ENCODE measurements at places on chromosomes 7 and 10. TPM values are rescaled to one million over a fixed set of nuclear protein-coding genes. Genes with fewer than 3 reads are reported as not detected.

Gene GRM3
- 0.14 TPM for polyA plus RNA-seq

Gene KNDC1
- 10.7 TPM for polyA plus RNA-seq

Gene FASTK
- 75.9 TPM for polyA plus RNA-seq

Gene STOX1
- polyA plus RNA-seq, result 2.3 TPM

Gene MCM10
- 4.8 TPM for polyA plus RNA-seq

Gene SLC35G1
- polyA plus RNA-seq, result 4.3 TPM

Gene NKX2-3
- polyA plus RNA-seq, result 0.97 TPM

Gene DKK1
- polyA plus RNA-seq, result 0.44 TPM
